ENCODE measurements at places on chromosomes 5 and 9.

DNA sequence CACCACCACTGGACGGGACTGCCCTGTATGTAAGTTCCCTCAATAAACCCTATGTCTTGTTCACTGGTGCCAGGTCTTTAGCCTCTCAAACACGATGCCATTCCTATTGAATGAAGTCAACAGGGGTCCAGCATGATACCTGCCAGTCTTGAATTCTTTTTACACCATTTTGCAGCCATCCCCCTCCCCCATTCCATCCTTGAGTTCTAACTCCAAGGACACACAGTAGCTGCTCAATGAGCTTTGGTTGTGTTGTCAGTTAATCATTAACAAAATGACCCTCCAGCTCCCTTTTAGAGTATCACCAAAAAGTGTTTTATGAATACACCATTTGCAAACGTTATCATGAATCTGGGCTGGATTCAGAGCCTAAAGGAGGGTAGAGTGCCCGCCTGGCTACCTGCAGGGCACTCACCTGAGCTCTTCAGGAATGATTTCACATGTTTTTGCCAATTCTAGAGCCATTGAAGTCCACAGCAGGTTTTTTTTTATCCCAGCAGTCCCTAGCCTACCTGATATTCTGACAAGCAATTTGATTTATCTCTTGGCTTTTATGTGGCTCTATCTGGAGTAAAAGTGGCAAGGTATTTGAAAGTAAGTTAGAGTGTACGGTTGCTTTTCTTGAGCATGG is 271.8 kb downstream of the SMARCA2 start:
- no peak for DNase-seq

GRCh38 chr9:1532171-1532570 is 482.0 kb downstream of the DMRT2 start:
- no peak for DNase-seq

DNA sequence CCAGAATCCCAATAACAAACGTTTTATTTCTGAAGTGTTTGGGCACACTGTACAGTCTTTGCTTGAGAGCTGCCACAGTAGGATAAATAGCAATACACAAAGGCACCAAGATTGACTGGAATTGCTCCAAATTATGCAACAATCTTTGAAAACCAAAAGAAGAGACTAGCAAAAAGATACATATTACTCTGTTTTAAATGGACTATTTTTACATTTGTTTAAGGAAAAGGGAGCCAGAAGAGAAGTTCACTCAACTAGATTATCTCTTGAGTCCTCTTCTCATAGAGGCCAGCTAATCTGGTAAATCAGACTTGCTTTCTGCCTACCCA is 385.0 kb upstream of the SLC30A5 start:
- no peak for DNase-seq

GRCh38 chr9:33167972-33168461 is 881 bp upstream of the B4GALT1 start:
- no peak for DNase-seq

- DNase-seq: no peak
Measured at GRCh38 chr5:143403334-143403592, 223 bp downstream of the NR3C1 start.
